Erythroblast (primary cell): ENCODE measurements at places on chromosomes 12 and 14.

DNA sequence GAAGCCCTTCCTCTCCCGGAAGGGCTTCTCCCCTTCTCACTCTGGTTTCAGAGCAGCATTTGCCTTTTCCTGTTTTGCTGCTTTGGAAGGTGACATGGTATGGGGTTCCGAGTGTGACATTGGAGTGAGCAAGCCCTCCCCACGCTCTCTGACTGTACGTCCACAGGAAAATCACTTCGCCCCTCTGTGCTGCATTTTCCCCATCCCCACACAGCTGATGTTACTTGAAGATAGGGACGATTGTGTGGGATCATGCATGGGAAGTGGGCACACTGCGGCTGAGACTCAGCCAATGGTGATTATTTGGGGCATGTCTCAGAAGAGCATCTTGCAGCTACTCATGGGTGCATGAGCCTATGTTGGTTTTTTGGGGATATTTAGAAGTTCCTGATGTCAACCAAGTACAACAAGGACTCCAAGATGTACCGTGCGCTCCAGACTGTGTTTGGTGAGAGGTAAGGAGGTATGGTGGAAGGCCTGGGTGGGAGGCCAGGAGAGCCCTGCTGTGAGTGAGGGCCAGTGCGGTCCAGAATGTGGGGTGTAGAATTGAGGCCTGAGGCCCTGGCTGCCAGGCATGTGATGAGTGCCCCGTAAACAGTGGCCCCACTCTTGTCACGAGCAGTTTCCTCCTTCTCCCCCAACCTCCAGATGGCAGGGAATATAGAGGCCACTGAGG, 15.1 kb downstream of the CYP46A1 start:
- no peak for DNase-seq

- peak; percentile 64 for DNase-seq
These were observed 429.1 kb downstream of the RAD51B start for GRCh38 chr14:68248481-68249255.

- no peak for DNase-seq
These were observed 10.4 kb upstream of the RND1 start for GRCh38 chr12:48875944-48876515.

DNA sequence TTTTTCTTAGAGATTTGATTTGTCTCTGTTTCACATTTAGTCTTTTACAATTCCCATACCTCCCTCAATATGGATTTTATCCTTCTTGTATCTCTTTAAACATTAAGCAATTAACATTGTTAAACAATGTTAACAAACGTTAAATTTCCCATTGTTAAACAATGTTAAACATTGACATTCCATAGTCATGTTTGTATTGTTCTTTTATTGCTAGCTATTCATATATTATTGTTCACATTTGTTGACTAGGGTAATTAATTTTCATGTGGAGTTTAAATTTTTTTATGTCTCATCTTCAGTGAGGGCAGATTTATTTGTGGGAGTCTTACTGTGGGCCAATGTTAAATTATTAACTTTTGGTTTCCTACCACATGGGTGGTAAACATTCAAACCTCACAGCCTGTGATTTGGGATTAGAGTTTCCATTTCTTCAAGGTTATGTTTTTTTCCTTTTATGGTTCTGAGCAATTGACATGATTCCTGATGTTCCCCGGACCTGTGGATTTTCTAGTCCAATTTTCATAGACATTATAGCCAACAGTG, 294.3 kb downstream of the ALG10B start:
- DNase-seq, result no peak

DNA sequence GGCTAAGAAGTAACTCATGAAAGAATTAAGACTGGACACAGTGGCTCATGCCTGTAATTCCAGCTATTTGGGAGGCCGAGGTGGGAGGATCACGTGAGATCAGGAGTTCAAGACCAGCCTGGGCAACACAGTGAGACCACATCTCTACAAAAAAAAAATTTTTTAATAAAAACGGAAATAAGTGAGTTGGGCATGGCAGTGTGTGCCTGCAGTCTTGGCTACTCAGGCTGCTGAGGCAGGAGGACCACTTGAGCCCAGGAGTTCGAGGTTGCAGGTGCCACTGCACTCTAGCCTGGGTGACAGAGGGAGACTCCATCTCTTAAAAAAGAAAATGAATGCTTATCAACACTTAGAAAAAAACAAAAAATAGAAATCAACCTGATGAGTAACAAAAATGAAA, 117.7 kb downstream of the CALM1 start:
- DNase-seq, result no peak

DNA sequence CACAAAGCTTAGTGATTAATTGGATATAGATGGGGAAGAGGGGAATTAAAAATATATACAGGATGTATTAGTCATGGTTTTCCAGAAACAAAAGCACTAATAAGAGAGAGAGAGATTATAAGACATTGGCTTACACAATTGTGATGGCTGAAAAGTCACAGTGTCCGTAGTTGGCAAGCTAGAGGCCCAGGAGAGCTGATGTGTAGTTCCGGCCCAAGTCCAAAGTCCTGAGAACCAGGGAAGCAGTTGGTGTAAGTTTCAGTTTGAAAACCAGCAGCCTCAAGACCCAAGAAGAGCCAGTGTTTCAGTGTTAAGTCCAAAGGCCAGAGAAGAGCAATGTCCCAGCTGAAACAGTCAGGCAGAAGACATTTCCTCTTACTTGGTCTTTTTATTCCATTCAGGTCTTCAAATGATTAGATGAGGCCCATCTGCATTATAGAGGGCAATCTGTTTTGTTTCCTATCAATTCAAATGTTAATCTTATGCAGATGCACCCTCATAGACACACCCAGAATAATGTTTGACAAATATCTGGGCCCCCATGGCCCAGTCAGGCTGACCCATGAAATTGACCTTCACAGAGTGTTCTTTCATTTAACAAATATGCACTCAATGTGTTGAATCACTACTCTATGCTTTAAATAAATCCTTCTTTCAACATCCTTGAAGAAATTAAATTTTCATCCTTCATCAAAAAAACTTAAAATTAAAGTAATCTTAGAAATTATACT, 67.2 kb upstream of the DIO2 start:
- DNase-seq, result no peak

GRCh38 chr14:79376557-79376956, 834.7 kb downstream of the DIO2 start:
- DNase-seq, result no peak

GRCh38 chr12:122323311-122324019, 57.2 kb upstream of the VPS33A start:
- no peak for DNase-seq

- DNase-seq, result no peak
These were observed 155.5 kb upstream of the MGAT4C start for GRCh38 chr12:86411710-86412109.

- DNase-seq, result no peak
These were observed 1.3 kb upstream of the ZDHHC17 start for GRCh38 chr12:76762601-76762980.

DNA sequence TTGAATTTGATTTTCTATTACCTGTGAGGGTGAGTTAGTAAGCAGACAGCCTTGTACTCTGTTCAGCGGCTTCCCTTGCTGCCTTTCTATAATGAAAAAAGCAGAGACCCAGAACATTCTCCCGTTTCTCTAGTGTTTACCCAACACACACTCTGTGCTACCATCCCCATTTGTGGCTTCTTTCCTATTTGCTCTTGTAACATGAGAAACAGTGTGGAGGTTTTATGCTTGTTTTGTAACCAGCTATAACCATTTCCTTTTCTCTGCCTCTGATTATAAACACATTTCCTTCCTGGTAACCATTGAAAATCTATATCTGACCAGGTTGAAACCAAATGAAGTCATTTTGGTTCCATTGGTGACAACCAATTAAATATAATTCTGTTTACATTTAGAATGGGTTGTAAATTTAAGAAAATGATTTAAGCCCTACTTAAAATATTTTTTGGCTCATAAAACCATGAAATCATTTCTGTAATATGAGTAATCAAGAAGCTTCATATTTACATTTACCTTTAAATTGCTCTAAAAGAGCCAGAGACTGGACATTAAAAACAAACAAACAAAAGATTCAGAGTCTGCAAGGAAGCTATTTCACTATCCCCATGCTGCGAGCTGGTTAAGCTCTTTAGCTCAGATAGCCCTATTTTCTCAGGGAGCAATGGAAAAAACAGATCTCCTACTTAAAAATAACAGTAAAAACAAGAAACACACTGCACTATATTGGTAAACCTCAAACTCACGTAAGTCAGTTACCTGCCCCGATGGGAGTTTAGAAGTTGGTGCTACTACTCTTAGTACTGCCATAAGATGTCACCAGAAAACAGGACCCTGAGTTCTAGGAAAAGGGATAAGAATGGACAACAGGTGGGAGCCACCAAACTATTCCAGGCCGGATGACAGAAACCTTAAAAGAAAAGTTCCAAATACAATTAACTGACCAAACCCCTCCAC, 206.5 kb upstream of the EEA1 start:
- no peak for DNase-seq

GRCh38 chr14:103568952-103569351, 6.2 kb downstream of the COA8 start:
- DNase-seq, result no peak

GRCh38 chr12:14243941-14244340, 121.5 kb upstream of the ATF7IP start:
- no peak for DNase-seq

DNA sequence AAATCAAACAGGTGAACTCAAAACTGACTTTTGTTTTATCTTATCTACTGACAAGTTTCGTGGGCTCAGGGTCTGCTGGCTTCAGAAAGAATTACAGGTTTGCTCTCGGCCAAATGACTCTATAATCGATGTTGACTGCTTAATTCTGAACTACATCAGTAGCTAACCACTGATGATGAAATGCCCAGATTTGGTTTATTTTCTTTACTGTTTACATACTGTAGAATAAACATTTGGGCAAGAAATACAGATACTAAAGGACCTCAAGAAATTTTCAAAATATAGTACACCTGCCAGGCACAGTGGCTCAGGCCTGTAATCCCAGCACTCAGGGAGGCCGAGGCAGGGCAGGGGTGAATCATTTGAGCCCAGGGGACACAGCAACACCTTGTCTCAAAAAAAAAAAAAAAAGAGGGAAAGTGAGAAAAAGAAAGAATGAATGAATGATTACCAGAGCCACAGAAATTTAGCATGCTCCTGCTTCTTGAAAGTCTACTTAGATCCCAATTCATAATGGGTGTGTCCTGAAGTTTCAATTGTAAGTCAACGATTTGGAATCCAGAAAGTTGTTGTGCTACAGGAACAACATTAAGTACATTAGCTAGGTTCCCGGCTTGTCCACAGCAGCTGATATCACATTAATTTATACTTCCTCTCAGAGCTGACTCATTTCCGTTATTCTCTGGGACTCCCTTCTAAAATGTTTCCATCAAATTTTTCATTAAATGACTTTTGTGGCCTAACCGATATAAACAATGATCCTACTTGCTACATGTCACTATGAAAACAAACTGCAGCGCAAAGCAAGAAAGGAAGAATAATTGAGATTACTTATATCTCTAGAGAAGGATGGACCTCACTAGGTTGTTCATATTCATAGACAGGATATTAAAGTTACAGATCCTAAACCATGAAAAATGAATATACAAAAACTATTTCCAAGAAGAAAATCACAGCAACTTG, 134.3 kb downstream of the MED13L start:
- DNase-seq, result no peak

DNA sequence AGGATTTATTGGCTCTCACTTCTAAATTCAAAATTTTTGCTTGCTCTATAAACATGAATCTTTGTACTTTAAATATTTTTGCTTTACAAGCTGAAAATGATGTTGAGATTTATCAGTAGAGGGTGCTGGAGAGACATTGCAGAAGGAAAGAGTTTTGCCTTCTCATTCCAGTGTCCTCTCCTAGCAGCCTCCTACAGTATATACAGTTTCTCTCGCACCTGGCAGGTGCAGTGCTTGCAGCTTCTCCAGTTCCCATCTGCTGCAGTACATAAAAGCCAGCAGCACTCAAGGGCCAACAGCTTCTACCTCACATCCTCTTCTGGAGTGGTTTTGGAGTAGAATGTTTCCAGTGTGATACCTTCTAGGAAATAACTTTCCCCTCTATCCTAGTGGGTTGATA, 601.8 kb upstream of the ATXN7L3B start:
- no peak for DNase-seq

GRCh38 chr12:5310151-5310550, 121.8 kb upstream of the NTF3 start:
- no peak for DNase-seq

DNA sequence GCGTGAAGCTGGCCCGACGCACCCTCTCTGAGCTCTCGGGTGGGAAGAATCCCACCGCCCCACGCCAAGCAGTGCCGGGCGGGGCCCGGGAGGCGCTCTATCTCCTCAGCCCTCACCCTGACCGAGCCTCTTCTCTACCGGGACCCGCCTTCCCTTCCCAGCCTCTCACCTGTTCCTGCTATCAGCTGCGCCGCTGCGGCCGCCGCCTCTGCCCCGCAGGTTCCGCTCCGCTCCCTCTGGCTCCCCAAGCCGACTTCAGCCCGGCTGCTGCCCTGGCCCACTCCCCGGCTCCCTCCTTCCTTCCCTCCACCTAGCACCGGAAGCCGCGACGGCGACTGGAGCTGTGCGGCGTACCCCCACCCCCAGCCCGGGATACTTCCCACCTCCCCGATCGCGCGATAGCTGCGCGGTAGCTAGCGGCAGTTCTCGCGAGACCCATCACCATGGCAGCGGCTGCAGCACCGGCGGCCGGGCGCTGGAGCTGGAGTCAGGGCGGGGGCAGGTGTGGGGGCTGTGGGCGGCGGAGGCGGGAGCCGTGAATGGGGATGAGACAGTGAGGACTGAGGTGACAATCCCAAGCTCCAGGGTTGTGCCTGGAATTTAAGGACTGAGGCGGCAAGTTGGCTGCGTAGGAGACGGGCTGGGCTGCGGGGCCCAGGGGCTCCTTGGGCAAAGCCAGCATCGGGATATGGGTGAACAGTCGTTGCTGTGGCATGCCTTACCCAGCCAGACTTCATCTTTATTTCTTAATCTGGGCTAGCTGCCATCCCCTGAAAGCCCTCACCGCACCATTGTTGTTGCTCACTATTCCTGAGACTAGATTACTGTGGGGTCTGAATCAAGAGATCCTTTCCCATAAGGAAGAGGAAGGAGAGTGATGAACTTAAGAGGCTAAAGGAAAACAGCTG, at the start of gene ARF3:
ARF3 (minus strand) TSS at position 347 of the 908 bp plus-strand sequence. CDS start 16,392 bp downstream, outside the sequence.
- DNase-seq, result peak; percentile 87

- DNase-seq, result no peak
These were observed 10.3 kb upstream of the PGAM5 start for GRCh38 chr12:132700212-132700822.

GRCh38 chr12:11814374-11814773, 164.9 kb downstream of the ETV6 start:
- DNase-seq, result no peak

DNA sequence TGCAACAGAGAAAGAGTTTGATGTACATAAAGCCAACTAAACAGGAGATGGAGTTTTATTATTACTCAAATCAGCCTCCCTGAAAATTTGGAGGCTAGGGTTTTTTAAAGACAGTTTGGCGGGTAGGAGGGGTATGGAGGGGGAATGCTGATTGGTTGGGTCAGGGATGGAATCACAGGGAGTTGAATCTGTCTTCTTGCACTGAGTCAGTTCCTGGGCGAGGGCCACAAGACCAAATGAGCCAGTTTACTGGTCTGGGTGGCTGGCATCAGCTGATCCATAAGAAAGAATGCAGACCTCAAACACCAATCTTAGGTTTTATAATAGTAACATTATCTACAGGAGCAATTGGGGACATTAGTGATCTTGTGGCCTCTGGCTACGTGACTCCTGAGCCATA, 64.9 kb downstream of the RIN3 start:
- no peak for DNase-seq

- no peak for DNase-seq
These were observed 48.6 kb upstream of the PLEKHA5 start for GRCh38 chr12:19080918-19081317.
